ENCODE measurements at places on chromosomes 12 and 14.

GRCh38 chr14:93797536-93797935 is 9.3 kb upstream of the PRIMA1 start:
- DNase-seq = no peak

DNA sequence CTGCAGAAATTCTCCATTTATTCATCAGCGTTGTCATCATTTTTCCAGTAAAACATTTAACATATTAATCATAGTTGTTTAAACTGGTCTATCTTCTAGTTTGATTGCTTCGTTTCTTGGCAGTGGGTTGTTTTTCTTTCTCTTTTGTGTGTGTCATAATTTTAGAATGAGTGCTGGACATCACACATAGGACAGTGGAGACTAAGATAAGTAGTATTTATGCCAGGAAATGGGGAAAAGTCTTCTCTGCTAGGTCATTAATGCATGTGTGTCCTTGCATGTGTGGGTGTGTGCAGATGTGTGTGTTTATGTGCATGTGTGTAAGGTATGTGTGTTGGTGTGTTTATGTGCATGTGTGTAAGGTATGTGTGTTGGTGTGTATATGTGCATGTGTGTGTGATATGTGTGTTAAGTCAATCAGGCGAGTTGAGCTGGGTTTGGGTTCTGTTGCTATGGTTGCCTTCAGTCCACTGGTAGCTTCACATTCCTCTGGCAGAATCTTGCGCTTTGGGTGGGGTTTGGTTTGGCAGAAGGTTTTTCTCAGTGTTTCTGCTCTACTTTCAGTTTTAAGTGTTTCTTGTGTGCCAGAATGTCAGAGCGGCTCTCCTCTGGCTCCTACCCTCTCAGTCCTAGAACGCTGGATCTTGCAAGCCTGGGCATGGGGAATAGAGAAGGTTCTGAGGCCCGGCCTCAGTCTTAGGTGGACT is 7.8 kb upstream of the ADGRD1 start:
- DNase-seq = no peak

- no peak for DNase-seq
These were observed 1.6 kb upstream of the NFATC4 start for GRCh38 chr14:24366413-24366720.

GRCh38 chr12:84599539-84599938 is 313.1 kb downstream of the SLC6A15 start:
- no peak for DNase-seq

- peak; percentile 79 for DNase-seq
These were observed 378.9 kb downstream of the FUT8 start for GRCh38 chr14:65791191-65791981.

DNA sequence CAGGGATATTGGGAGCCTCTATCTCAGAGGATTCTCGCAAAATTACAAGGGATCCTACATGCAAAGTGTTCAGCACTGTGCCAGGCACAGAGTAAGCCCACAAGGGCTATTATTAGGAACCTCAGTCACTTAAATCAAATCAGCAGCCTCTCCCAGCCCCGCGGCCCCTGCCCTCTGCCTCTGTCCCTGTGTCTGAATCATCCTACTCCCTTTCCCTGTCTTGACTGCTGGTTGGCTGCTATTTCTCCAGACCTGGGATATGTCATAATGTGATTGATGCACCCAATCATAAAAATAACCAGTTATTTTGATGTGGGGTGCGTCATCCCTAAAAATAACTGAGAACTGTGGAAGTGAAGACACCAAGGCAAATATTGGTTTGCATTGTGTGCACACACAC is 176.3 kb downstream of the KSR2 start:
- DNase-seq = no peak

GRCh38 chr12:55933169-55933798 is 2.3 kb downstream of the DGKA start:
- DNase-seq = peak; percentile 72

GRCh38 chr12:41634091-41634490 is 446.0 kb downstream of the PDZRN4 start:
- no peak for DNase-seq

DNA sequence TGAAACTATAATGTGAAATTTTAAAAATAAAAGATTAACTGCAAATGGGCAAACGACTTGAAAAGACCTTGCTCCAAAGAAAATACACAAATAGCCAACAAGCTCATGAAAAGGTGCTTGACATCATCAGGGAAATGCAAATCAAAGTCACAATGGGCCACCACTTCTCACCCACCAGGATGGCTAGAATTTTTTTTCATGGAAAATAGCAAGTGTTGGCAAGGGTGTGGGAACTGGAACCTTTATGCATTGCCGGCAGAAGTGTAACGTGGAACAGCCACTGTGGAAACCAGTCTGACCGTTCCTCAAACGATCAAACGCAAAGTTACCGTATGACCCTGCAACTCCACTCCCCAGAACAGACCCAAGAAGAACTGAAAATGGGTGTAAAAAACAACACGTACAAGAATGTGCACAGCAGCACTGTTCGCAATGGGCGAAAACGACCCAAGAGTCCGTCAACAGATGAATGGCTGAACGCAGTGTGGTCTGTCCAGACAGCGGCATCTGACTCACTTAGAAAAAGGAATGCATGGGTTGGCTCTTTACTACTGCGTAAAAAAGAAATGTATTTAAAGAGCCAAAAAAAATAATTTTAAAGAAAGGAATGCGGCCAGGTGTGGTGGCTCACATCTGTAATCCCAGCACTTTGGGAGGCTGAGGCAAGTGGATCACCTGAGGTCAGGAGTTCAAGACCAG is 40.2 kb downstream of the SCARB1 start:
- no peak for DNase-seq

DNA sequence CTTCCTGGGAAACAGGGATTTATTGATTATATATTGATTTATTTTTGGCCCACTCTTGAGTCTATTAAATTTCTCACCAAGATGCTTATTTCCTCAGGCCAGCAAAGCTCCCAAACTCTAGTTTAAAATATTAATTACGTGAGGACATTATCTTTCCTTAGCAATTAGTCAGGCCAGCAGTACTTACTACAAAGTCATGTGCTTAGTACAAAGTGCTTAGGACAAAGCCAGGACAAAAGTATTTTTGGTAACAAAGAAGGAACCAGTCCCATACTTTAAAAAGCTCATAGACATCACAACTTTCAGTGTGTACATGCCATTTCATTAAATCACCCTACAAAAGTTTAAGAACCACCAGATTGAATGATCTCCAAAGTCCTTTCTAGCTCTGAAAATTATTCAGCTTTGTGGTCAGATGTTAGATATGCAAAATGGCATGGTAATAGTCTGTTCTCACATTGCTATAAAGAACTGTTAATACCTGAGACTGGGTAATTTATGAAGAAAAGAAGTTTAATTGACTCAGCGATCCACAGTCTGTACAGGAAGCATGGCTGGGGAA is 94.7 kb upstream of the PWP1 start:
- no peak for DNase-seq

DNA sequence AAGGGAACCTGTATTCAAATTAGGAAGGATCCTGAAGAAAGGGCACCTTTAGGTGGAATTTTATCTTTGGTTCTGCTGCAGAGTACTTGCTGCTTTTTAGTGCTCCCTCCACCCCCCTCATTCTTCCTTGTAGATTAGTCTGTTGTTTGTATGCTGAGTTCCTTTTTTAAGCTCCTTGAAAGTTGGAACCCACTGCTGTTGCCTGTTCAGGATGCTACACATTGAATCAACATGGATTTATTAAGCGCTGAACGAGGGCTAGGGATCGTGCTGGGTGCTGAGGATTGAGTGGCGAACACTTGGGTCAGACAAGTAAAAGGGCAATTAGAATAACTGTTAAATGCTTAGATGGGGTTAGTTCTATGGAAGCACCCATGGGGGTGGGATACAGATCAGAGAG is 884 bp upstream of the AMN1 start:
- no peak for DNase-seq

DNA sequence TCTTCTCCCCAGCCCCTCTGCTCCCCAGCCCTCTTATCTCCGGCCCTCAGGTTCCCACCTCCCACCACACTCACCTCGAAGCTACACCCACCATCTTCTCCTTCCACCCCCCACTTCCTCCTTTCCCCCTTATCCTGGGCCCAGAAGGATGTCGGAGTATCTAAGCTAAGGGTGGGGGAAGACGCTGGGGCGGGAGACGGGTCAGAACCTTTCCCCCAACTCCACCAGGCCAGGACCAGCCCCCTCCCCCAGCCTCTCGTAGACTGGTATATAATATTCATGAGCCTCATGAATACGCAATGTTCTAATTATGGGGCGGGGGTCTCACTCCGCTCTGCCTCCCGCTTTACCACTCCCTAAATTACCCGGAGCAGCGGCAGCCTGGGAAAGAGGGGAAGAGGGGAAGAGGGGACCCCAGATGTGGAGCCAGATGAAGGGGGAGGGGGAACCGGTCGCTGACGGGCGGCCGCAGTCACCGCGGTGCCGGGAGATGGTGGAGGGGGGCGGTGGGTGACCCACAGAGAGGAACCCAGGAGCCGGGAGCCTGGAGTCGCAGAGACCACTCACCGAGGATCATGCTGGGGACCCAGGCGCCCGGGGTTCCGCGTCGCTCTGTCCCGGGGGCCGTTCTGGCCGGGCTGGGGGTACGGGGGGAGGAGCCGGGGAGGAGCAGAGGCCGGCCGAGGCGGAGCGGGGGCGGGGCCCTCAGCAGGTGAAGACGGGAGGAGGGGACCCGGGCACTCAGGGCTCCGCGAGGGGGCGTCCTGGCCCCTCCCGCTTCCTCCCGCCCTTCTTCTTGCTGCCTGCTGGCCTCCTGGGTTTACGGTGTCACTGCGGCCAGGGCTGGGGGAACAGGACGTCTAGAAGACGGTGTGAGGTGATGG is 6.4 kb upstream of the ZNF385A start:
- DNase-seq = no peak

GRCh38 chr12:31362759-31363415 is 36.9 kb upstream of the SINHCAF start:
- no peak for DNase-seq

GRCh38 chr12:49959685-49960473 is 1.8 kb upstream of the AQP5 start:
- DNase-seq = peak; percentile 74

GRCh38 chr14:92039063-92039718 is 668 bp downstream of the TRIP11 start:
- peak; percentile 85 for DNase-seq

- no peak for DNase-seq
These were observed 6.1 kb downstream of the IFFO1 start for GRCh38 chr12:6549684-6550151.

GRCh38 chr14:54450535-54450934 is 9.4 kb upstream of the CNIH1 start:
- DNase-seq = no peak

GRCh38 chr12:120537856-120538220 is 3.7 kb downstream of the RNF10 start:
- no peak for DNase-seq

GRCh38 chr12:19025582-19025981 is 104.0 kb upstream of the PLEKHA5 start:
- no peak for DNase-seq

GRCh38 chr12:19575337-19576243 is 136.3 kb downstream of the AEBP2 start:
- DNase-seq = peak; percentile 63

- no peak for DNase-seq
These were observed 40.4 kb downstream of the CAPS2 start for GRCh38 chr12:75289753-75290152.

DNA sequence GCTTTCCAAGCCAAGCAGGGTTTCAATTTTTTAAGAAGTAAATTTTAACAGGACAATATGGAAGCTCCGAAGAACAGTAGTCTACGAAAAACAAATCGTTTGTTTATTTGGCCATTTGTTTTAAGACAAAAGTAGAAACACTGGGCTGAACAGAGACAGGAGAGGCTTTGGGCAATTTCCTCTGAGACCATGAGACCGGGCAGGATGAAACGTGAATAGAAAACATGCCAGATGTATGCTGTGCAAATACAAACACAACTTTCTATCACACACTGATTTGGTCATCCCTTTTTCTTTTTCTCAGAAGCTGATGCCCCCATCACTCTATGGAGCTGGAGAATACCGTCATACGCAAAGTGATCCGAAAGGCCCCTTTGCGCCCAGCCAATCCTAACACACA is 1111.1 kb downstream of the BCL11B start:
- no peak for DNase-seq

GRCh38 chr12:75631831-75632230 is 120.4 kb upstream of the KRR1 start:
- DNase-seq = no peak

- no peak for DNase-seq
These were observed 7.8 kb downstream of the ZFP36L1 start for GRCh38 chr14:68784978-68785533.

GRCh38 chr14:100754020-100754419 is 27.3 kb downstream of the DLK1 start:
- no peak for DNase-seq

- DNase-seq = peak; percentile 12
These were observed 122.0 kb downstream of the TMEM117 start for GRCh38 chr12:43957732-43958372.

GRCh38 chr14:24398293-24398652 is 530 bp upstream of the NYNRIN start:
- DNase-seq = no peak

- DNase-seq = no peak
These were observed 38.0 kb downstream of the LGR5 start for GRCh38 chr12:71477609-71478008.

DNA sequence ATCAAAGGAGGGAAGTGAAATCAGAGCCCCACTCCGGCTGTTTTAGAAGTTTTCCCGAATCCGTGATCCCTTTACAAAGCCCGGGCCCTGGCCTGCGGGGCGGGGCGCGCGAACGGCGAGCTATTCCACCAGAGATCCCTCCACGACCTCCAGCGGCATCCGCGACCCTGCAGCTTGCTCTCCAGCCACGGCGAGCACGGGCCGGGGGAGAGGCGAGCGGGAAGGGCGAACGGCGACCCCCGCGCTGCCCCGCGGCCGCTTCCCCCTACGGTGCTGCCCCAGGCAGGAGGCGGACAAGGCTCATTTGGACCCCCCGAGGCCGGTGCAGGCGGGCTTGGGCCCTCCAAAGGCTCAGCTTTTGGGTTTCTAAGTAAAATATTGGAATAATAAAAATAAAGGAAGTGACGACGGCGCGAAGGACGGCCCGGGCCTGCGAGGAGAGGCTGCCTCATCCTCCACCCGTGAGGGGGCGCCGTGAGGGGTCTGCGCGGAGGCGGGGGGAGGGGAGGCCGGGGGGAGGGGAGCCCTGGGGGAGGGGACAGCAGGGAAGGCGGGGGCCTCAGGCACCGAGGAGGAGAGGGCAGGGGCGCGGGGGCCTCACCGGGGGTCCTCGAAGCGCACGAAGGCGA is 613 bp downstream of the SRSF9 start:
- peak; percentile 27 for DNase-seq

- no peak for DNase-seq
These were observed 1072.3 kb downstream of the FLRT2 start for GRCh38 chr14:86602263-86602662.

- DNase-seq = no peak
These were observed 1.5 kb downstream of the PTMS start for GRCh38 chr12:6767353-6768319.

- peak; percentile 76 for DNase-seq
These were observed 22.9 kb downstream of the ETFBKMT start for GRCh38 chr12:31682136-31682962.

- no peak for DNase-seq
These were observed 22.9 kb upstream of the PPP1R13B start for GRCh38 chr14:103870144-103870876.

All from HTR-8/SVneo (cell line).